ENCODE measurements at places on chromosomes 2 and 18.

GRCh38 chr2:50777954-50778353 lies 254.0 kb downstream of the NRXN1 start:
- no peak for DNase-seq

DNA sequence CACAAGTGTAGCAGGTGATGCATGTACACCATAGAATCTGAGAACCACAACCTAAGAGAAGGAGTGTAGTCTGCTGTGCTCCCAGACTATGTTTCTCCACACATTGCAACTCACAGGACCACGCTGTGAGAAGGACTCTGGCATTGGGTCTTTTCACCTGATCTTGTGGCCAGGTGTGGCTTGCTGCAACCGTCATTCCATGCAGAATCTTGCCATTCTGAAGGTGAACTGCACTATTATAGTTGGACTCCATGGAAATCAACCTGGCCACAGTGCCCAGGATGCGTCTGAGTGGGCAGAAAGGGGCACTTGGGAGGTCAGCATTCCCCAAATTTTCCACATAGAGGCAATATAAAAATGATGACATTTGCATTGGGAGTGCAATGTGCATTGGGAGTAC lies 122.2 kb downstream of the CAPN13 start:
- no peak for DNase-seq

GRCh38 chr2:212484563-212485080 lies 54.0 kb downstream of the ERBB4 start:
- DNase-seq: no peak

DNA sequence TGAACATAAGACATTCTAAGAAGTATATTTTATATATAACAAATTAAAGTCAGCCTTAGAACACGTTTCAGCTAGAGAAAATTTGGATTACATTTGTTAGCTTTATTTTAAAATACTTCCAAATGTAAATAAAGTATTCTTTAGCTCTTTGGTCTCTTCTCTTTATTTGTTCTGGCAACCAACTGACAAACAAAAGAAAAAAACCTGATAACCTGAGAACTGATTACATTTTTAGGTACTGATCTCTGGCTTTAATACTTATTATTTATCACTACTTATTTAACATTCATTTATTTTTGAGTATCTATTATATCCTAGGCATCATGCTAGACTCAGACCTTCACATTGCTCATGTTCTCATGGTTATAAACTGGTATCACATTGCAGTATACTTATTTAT lies 18.5 kb downstream of the CCDC138 start:
- DNase-seq: no peak

DNA sequence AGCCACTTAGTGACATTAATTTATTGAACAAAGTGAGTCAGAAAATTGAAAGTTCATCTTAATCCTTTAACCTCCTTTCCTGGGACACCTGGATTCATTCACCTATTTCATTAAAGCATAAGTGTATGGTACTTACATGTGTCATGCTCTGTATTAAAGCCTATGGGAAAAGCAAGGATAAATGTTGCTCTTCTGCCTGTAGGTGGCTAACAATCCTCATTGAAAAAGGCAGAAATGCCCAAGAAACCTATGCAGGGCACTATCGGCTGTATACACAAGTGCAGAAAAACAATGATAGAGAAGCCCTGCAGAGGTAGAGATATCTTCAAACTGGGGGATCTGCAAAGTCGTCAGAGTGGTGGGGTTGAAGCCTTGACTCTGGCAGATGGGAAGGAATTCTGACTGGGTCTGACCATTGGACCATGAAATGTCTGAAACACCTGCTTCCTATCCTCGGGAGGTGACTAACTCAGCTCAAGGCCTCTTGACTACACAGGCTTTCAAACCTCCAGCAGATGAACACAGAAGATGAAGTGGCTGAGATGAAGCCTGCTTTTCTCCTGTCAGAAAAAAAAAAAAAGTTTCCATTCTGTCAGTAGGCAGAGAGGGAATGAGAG lies 83.1 kb downstream of the DCC start:
- peak; percentile 33 for DNase-seq

DNA sequence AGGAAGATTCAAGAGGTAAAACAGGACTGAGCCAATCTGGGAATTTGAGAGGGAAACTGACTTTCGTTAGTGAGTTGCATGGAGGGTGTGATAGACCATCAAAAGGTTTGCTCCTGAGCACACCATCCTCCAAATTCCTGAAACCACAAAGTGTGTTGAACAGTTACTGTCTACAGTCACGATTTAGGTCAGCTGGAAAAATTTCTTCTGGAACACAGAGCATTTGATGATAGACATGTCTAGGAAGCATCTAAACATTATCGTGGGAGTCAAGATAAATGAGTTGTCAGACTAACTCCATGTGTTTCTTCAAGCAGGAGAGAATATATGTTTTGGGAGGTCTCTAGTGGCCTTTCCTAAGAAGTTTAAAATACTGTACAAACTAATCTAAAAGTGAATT lies 449.4 kb upstream of the SLC14A2 start:
- no peak for DNase-seq

GRCh38 chr18:63997606-63998005 lies 27.7 kb downstream of the SERPINB8 start:
- DNase-seq: no peak

DNA sequence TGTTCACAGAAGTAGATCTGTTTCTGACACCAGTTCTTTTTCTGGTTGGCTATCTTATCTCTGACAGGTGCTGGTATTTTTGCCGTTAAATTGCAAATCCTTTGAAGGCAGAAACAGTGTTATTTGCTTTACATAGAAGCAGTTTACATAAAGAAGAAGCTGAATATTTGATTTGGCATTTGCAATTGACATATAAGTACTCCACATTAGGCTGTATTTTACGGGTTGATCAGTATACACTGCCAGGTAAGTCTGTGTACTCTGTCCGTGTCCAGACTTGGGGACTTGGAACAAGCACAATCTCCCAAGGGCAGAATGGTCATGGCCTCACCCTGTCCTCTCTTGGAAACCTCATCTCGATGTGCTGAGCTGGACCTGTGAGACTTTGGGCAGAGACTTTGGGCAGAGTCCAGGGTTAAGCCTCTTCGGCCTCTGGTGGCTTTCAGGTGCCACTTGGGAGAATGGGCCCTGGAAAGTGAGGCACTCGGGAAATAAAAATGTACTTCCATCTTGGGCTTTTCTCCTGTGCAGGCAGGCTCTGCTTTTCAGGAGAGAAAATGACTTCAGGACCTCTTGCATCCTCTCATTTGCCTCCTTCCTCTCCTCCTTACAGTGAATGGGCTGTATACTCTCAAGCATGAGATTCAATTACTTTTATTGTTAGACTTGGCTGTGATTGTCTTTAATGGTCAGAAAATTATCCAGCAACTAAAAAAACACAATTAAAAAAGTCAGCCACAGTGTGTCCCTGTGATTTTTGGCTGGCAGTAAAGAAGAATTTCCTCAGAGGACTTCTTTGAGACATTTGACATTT lies 108.5 kb downstream of the RAPGEF4 start:
- no peak for DNase-seq

GRCh38 chr2:149860276-149860921 lies 272.8 kb upstream of the MMADHC start:
- DNase-seq: no peak

GRCh38 chr2:138766464-138766863 lies 13.7 kb downstream of the NXPH2 start:
- DNase-seq: no peak

GRCh38 chr2:25304826-25305596 lies 36.7 kb downstream of the DNMT3A start:
- no peak for DNase-seq

DNA sequence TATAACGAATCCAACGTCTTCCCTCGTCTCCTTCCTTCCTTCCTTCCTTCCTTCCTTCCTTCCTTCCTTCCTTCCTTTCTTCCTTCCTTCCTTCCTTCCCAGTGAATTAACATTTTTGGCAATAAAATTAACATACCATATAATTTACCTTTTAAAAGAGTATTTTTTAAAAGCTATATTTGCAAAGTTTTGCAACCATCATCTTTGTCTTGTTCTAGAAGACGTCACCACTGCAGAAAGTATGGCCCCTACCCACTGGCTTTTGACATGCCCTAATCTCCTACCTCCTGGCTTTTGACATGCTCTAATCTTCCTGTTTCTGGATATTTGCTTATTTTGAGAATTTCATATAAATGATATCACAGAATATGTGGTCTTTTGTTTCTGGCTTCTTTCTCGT lies 1023.9 kb upstream of the ZEB2 start:
- no peak for DNase-seq

DNA sequence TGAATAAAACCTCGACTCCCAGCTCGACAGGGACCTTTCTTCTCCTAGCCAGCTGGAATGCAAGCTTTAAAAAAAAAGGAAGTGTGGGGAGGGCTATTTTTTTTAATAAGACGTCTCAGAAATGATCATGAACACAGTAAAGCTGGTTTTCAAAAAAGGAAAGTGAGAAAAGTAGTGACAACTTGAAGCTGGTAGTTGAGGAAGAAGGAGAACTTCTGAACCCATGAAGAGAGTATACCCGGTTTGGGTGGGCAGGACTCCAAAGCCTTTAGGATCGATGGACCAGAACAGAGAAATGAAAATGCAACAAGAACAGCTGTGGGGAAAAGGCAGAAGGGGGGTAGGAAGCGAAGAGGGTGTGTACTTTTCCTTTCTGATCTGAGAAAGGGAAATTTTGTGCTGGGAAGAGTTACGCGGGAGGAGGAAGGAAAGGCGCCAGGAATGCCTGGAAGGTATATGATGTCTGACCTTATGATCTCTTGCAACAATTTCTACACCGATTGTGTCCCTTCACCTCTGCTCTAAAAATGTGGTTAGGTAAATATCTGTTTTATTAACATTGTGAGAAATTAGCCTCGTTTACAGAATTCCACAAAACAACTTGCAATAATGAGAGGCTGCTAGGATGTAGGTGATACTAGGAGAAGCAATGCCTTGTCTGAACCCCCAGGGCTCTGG lies 22.6 kb upstream of the CYP1B1 start:
- no peak for DNase-seq

DNA sequence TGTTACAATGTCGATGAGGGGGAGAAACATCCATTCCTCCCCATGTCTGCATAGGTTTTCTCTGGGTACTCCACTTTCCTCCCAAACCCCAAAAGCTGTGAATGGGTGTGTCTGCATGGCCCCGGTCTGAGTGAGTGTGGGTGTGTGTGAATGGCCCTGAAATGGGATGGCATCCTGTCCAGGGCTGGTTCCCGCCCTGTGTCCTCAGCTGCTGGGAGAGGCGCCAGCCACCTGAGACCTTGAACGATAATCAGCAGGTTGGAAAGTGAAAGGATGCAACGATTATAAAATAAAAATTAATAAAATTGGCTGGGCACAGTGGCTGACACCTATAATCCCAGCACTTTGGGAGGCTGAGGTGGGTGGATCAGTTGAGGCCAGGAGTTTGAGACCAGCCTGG lies 69.2 kb downstream of the NPPC start:
- DNase-seq: no peak

GRCh38 chr2:144796936-144797335 lies 277.0 kb upstream of the ZEB2 start:
- DNase-seq: no peak

- no peak for DNase-seq
Measured at GRCh38 chr18:72194072-72194471, 350.1 kb downstream of the CBLN2 start.

DNA sequence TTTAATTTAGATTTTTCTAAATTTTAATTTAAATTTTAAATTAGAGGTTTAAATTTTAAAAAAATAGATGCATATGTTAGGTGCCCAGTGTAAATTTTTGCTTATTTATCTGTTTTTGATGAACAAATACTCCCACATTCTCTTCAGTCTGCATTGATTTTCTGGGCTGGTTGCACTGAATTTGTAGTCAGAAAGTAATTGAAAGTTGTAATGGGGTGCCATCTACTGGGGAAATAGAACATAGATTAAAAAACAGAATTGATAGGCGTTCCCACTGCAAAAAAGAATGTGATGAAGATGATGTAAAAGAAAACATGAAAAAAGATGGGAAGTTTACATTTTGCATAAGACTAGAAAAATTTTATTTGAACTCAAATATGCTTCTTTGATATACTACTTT lies 51.7 kb upstream of the CCDC85A start:
- DNase-seq: no peak

- no peak for DNase-seq
Measured at GRCh38 chr2:74149247-74149525, 1.5 kb upstream of the BOLA3 start.

DNA sequence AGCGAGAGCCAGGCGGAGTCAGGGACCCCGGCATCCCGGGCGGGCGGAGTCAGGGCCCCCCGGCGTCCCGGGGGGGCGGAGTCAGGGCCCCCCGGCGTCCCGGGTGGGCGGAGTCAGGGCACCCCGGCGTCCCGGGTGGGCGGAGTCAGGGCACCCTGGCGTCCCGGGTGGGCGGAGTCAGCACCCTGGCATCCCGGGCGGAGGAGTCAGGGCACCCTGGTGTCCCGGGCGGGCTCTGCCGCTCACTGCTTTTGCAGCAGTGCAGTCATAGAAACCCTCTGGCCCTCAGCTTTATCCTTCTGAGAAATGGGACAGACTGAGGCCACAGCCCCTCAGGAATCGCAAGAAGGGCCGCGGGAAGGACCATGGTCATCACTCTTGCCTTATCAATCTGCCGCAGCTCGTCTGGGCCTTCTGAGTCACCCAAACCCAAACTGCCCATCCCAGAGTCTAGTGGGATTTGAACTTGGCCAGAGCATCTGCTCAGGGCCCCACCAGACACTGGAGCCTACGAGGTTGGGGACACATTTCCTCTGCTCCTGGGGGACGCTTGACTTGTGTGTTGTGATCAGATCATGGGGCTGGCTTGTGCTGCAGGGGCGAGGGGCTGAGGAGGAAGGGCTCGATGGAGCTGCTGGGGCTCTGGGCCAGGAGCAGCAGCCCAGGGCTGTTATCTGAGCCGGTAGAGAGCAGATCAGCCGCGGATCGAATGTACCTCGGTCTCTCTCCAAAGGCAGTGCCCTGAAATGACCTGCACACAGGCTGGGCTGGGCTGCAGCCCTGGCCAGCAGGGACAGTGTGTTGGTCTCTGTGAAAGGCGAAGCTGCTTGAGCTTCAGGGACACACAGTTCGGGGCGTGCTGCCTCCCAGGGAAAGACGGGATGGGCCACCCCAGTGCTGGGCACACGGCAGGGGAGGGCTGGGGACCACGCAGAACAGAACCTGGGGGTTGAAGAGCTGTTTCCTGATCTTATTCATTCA lies 290.1 kb upstream of the HDAC4 start:
- DNase-seq: no peak

GRCh38 chr2:224405841-224406370 lies 4.0 kb upstream of the FAM124B start:
- no peak for DNase-seq

- no peak for DNase-seq
Measured at GRCh38 chr2:72843301-72843700, 17.5 kb upstream of the EXOC6B start.
